IMR-90 (cell line): ENCODE measurements at places on chromosomes 4 and X. TPM values are rescaled to one million over a fixed set of nuclear protein-coding genes. Genes with fewer than 3 reads are reported as not detected.

DNA sequence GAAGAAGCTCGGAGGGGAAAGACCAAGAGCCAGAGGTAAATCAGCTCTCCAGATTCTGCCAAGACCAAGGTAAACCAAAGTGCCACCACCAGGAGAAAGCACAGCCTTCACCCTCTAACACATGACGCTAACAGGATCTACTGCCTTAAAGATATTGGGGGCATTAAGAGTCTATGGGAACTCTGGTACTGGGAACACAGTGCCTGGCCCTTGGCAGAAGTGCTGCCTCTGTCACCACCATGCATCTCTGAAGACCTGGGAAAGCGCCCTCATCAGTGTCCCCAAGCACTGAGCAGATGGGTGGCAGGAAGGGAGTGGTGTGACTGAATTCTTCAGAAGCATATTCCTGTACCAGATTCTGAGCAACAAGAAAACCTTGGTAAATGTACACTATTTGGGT lies 1.3 kb downstream of the QDPR start:
- peaks cover 9% of the 10 kb centered on the region for H3K27me3 ChIP-seq
- H3K4me1 ChIP-seq: peaks cover 2% of the 10 kb centered on the region; the same call in 1 of the 2 replicates
- H3K27ac ChIP-seq: no peak overlapping the region
- DNase-seq: no peak
- no peak overlapping the region for H3K4me3 ChIP-seq
- H3K36me3 ChIP-seq: peaks cover 6% of the 10 kb centered on the region

The IKBKG gene
- total RNA-seq: 13.9 and 16.5 TPM in 2 replicates

The TCEAL6 gene
- not detected in 2 replicates for total RNA-seq

The FAM241A gene
- under 0.01 and 0.28 TPM in 2 replicates for total RNA-seq

The N4BP2 gene
- total RNA-seq: 2.2 and 4.2 TPM in 2 replicates

The HDAC8 gene
- total RNA-seq: 28.5 and 30.8 TPM in 2 replicates

The TMPRSS11F gene
- total RNA-seq: not detected in 2 replicates

DNA sequence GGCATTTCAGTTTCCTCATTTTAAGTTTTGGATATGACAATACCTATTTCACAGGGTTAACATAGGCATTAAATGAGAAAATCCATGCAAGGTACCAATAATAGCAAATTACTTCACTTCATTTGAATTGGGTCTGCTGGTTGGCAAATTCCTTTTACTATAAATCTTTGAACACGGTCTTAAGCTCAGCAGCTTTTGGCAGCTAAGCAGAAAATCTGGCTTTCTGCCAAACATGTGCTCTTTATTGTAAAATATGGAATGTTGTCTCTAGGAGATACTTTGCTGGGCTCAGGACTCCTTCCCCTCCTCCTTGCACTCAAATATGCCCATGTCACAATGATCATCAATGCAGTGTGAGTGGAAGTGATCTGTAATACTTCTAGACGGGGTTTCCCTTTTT lies 16.8 kb upstream of the DMP1 start:
- H3K27me3 ChIP-seq: no peaks in the 10 kb centered on the region
- H3K36me3 ChIP-seq: no peaks in the 10 kb centered on the region
- H3K4me1 ChIP-seq: no peaks in the 10 kb centered on the region
- H3K4me3 ChIP-seq: no peak overlapping the region
- no peak overlapping the region for H3K27ac ChIP-seq
